ENCODE measurements at places on chromosomes 12 and 14.
A peak's percentile ranks its signal among the peaks of the same experiment; 100 is the strongest.

DNA sequence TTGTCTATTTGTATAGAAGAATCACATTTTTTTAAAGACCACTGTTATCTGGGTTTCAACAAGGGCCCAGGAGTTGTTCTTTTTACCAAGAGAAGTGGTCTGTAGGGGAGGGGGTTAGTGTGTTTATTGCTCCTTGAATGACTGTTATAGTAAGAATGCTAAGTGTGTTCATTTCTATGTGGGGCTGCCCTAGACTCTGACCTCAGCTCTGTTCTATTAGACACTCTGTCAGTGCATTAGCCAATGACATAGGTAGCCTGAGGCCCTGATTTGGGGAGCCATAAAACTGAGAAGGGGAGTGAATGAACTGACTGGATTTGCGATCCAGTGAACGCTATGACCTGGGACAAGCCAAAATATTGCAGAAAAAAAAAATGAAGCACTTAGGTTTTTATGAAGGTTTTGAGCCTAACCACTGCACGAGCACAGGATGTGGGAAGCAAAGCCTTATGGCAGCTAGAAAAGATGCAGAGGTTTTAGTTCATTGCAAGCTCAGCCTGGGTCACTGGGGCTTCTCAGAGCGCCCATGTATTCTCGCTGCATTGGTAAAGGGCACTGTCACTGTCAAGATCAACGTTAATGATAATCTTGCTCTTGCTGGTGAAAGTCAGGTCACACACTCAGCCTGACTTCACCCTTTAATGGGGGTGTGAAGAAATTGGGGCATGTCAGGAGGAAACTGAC lies 63.8 kb downstream of the PRKCH start:
- DNase-seq: no peak

DNA sequence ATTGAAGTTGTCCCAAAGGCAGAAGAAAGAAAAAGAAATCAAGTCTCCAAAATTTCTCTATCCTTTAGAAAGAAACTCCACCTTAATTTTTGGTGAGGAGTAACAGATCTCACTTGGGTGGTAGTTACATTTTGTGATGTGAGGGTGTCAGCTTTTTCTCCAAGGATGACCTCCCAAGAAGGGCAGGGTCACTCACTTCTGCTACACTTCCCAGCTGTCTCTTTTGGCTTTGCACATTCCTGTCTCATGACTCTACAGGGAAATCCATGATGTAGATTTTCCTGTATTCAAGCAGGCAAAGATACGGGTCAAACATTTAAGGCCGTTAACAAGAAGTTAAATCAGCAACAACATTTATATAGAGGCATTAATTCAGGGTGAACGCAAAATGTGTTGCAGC lies 1016.4 kb downstream of the NRXN3 start:
- DNase-seq: no peak

- DNase-seq: peak; percentile 98
Observed at GRCh38 chr14:75299059-75299458, 20.4 kb downstream of the FOS start.

DNA sequence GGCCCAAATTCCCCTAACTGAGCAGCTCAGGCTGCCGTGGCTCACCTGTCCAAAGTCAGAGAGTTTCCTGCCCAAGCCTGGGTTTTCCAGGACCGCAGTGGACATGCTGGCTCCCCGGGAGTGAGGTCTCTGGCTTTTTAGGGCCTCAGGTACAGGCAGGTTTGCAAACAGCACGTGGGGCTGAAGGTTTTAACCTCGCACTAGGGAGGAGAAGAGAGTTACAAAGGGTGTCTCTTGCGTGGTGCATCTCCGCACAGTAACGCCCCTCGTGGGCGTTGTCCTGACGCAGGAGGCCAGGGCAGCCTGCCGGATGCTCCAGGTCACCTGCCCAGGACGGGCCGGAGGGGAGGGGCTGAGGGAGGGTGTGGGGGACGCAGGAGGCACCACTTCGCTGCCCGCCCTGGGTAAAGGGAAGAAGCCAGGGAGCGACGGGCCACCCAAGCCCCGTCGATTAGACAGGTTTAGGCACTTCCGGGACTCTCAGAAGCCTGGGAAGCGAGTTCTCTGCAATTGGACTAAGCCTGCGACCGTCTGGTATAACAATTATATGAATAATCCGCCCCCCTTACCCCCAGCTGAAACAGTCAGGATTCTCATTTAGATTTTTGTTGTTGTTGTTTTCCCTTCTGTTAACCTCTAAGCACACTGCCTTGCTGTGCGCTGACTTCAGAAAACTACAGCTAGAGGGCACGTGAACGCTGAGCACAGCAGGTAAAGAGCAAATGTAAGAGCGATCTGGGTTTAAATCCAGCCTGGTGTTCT lies at the start of gene PAH:
PAH (minus strand) TSS at position 219 of the 762 bp plus-strand sequence; CDS start at position 105, 114 bp downstream.
- DNase-seq: no peak

GRCh38 chr14:22973217-22974032 lies 8.9 kb downstream of the AJUBA start:
- DNase-seq: peak; percentile 70

- no peak for DNase-seq
Observed at GRCh38 chr12:130713581-130713991, 2.5 kb downstream of the RIMBP2 start.

DNA sequence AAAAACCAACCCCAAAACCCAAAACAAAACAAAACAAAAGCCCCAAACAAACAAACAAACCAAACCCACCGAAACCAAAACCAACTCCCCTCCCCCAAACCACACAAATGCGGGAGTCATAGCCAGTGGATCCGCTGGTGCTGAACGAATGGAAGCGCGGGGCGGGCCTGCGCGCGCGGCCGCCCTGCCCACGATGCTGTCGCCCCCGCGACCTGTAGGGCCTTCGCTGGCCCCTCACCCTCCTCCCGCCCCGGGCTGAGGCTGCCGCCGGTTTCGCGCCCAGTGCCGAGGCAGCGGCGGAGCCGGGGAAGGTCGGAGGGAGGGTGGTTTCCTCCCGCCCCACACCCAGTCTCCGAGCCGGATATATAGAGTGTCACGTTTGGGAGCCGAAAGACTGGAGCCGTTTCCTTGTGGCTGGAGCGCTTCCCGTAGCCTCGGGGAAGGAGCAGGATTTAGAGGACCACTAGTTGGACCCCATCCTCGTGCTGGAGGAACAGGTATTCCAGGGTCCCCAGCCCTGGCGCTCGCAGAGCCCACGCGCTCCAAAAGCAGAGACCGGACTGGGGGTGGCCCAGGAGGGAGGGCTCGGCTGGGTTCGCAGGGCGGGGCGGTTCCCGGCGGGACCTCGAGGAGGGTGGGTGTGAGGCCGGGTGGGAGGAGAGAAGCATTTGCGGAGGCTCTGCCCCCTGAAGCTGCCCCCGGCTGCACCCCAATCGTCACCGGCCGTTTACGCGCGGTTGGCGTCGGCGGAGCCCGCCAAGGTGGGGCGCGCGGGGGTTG lies at the start of gene FAR2:
FAR2 (plus strand) TSS at position 368 of the 780 bp plus-strand sequence. CDS start 121,172 bp downstream, outside the sequence.
- DNase-seq: peak; percentile 70

GRCh38 chr14:101992708-101993107 lies 28.3 kb downstream of the DYNC1H1 start:
- peak; percentile 31 for DNase-seq

GRCh38 chr14:35482994-35483515 lies 50.9 kb upstream of the INSM2 start:
- DNase-seq: no peak

- DNase-seq: peak; percentile 9
Observed at GRCh38 chr14:75141967-75142366, 15.1 kb upstream of the NEK9 start.

GRCh38 chr14:45705940-45706534 lies 453.0 kb upstream of the MIS18BP1 start:
- no peak for DNase-seq

- DNase-seq: no peak
Observed at GRCh38 chr12:25491396-25492325, 61.4 kb downstream of the LMNTD1 start.

DNA sequence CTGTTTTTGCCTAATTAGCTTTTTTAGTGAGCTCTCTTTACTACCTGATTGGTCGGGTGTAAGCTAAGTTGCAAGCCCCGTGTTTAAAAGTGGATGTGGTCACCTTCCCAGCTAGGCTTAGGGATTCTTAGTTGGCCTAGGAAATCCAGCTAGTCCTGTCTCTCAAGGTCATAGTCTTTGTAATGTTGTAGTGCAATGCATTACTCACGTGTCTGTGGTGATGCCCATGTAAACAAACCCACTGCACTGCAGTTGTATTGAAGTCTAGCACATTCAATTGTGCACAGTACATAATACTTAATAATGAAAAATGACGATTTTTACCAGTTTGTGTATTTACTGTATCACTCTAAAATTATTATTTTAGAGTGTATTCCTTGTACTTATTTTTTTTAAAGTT lies 335.5 kb downstream of the NUAK1 start:
- no peak for DNase-seq

- no peak for DNase-seq
Observed at GRCh38 chr12:47039079-47039478, 40.3 kb upstream of the PCED1B start.

DNA sequence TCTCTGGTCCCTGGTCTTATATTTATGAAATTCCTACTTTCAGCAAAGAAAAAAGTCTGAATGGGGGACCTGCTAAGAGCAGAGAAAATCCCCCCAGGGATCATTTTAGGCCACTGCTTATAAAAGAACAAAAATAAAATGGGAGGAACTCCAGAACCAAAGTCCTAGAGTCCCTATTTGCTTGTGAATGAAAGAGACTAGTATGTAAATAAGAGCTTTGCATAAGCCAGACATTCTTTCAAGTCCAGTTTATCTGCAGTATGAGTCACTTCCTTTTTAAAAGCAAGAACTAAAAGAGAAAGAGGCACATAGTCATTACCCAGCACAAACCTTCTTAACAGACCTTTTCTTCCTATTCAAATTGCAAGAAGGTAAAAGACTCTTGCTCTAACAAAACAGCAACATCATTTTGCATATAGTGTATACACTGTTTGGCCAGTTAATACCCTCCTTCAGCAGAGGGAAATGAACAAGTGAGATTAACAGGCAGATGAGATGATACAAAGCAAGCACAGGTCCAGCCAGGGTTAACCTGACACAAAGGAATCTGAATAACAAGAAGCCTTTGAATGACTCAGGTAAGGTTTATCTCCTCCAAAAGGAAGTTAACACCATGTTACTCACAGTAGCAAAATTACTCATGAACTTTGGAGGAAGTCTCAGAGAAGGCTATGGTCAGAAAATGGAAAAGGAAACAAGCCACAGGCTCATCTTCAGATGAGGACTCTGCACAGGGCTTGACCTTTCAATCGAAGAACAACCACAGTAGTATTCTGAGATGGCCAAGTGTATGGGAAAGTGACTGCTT lies 87.3 kb downstream of the PHLDA1 start:
- peak; percentile 52 for DNase-seq

DNA sequence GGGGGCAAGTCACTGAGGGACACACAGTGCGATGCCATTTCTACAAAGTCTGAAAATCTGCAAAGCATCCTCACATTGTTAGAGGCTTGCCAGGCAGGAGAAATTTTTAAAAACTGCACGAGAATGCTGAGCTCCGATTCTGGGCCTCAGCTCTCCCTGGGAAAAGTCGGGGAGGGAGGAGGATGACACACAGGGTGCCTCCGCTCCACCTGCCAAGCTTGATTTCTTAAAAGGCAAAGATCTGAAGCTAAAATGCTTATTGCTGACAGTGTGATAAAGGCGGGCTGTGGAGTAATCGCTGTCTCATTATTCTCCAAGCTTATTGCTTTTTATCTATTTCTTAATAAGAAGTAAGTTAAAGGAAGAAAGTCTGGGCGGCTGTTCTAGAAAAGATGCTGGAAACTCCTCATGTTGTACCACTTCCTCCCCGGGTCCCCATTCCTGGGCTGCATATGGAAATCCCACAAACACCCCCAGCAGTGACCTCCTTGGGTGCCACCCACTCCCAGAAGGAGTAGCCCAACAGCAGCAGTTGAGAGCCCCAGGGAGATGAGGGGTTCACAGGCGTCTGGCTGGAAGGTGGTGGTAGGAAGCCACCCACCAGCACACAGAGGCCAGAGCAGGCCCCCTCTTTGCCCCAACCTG lies 55.0 kb downstream of the CCDC85C start:
- DNase-seq: no peak

GRCh38 chr14:77088219-77088618 lies 9.8 kb upstream of the CIPC start:
- DNase-seq: no peak

DNA sequence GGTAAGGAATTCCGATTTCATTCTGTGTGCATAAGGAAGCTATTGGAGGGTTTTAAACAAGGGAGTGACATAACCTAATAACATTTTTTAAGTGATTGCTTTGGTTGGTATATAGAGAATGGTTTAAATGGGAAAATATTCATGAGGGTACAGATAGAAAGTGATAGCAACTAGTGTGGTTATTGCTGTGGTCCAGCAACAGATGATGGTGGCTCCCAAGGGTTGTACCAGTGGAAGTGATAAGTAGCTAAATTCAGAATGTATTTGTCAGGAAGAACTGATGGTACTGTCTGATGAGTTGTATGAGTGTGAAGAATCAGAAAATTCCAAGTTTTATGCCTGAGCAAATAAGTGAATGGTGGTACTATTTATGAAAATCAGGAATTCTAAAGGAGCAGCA lies 2.6 kb upstream of the CNOT2 start:
- DNase-seq: no peak

DNA sequence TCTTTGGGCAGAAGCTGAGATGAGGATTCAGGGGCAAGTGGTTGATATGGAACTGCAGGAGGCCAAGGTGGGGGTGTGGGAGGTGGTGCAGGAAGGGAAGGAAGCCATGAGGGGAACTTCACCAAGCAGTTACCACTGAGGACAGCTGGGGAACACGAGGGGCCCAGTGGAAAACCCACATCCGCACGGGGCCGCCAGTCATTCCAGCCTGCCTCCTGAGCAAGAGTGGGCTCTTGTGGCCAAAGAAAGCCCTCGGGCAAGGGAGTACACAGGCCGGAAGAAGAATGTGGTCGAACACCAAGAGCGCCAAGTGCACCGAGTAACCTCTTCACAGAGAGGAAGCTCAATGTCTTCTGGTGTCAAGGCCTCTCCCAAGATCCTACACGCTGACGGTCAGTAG lies 252.2 kb upstream of the FOXN3 start:
- DNase-seq: peak; percentile 78

- DNase-seq: no peak
Observed at GRCh38 chr12:58026897-58027891, 85.8 kb downstream of the ATP23 start.

- DNase-seq: no peak
Observed at GRCh38 chr12:51511546-51512260, 79.3 kb upstream of the SCN8A start.

- DNase-seq: no peak
Observed at GRCh38 chr12:81520064-81520945, 238.8 kb downstream of the PPFIA2 start.

- no peak for DNase-seq
Observed at GRCh38 chr12:79233341-79233781, 368.8 kb downstream of the SYT1 start.

GRCh38 chr12:93245543-93245942 lies 132.2 kb upstream of the NUDT4 start:
- DNase-seq: no peak

GRCh38 chr12:84701041-84701440 lies 211.6 kb downstream of the SLC6A15 start:
- DNase-seq: no peak

All from suppressor macrophage (primary cell).